NCI-H524 (cell line): ENCODE measurements at places on chromosomes 2 and 18.
A peak's percentile ranks its signal among the peaks of the same experiment; 100 is the strongest.

DNA sequence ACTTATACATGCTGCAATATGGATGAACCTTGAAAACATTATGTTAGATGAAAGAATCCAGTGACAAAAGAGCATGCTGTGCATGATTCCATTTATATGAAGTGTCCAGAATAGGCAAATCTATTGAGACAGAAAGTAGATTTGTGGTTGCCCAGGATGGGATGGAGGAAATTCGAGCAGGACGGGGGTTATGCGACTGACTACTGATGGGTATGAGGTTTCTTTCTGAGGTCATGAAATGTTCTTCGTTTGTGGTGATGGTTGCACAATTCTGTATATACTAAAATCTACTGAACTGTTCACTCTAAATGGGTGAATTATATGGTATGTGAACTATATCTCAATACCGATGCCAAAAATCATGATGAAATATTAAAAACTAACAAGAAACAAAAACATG lies 18.9 kb upstream of the MTERF4 start:
- DNase-seq, result no peak

- no peak for DNase-seq
These were observed 2.8 kb downstream of the ABCB6 start for GRCh38 chr2:219215871-219216534.

GRCh38 chr2:228731517-228731916 lies 539.6 kb downstream of the PID1 start:
- no peak for DNase-seq

DNA sequence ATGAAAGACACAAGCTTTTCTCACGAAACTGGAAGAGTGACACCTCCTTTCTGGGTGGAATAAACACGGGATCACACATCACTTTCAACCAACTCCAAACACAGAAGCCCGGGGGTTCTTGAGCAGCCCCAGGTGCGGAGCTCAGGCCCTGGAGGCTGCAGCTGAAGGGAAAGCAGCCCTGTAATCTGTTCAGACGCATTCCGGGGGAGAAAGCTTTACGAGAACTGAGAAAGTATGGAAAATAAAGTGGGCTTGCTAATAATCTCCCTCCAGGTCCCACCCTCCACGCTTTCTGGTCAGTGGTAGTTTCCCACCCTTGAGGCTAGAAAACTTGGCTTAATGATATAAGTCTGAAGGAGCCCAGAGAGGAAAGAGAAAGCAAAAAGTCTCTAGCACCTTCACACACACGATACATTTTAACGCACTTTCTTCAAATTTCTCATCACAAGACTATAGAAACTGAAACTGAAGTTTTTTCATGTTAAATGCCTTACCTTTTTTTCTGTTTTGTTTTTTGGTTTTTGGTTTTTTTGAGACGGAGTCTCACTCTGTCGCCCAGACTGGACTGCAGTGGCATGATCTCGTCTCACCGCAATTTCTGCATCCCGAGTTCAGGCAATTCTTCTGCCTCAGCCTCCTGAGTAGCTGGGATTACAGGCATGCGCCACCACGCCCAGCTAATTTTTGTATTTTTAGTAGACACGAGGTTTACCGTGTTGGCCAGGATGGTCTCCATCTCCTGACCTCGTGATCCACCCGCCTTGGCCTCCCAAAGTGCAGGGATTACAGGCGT lies 141.3 kb downstream of the AFF3 start:
- no peak for DNase-seq

- DNase-seq, result no peak
These were observed 136.1 kb downstream of the NEDD4L start for GRCh38 chr18:58180172-58180571.

DNA sequence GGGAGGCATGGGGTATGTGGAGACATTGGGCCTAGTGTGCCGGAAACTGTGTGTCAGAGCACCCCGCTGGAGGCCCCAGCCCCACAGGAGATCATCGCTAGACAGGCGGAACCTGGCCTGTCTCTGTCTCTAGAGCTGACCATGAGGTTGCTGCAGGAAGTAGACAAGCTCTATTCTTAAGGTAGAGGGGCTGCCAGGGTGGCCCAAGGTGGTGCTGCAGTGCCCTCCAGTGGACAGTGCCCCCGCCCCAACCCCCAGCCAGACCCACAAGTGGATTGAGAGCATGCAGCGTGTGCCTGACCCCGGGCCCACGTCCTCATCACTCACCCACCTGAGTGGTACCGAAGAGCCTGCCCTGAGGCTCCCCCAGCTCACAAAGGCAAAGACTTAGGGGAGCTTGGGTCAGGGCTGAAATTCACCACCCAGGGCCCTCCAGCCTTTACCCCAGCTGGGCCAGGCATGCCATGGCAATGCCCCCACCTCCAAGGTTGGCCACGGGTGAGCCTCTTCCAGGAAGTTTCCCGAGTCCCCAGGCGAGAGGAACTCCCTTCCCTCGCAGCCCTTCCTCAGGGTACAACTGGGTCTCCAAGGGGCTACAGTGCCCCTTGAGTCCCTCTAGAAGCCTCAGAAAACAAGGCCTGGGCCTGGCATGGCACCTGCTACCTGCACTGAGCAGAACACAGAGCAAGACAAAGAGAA lies 155.0 kb downstream of the TTC32 start:
- DNase-seq, result peak; percentile 29

GRCh38 chr2:129459200-129459876 lies 520.1 kb upstream of the RAB6C start:
- DNase-seq, result no peak

GRCh38 chr2:160407393-160408172 lies 86.0 kb downstream of the RBMS1 start:
- peak; percentile 1 for DNase-seq

DNA sequence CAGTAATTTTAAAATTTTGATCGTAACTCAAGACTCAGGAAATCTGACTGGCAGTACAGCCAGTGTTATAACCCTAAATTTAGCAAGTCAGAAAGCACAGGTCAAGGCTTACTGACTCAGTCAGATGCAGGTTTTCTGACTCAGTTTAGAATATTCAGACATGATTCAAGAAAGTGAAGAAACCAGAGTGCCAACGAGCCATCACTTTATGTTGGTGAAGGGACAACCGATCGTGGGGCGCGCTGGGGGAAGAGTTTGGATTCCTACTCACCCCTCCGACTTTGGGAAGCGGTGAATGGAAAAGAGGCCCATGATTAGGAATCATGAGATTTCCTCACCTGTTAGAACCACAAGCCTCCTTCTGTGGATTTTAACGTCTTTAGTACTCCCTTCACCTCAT lies 998 bp downstream of the RNF149 start:
- no peak for DNase-seq

GRCh38 chr2:189128970-189129369 lies 50.6 kb downstream of the COL5A2 start:
- DNase-seq, result no peak

DNA sequence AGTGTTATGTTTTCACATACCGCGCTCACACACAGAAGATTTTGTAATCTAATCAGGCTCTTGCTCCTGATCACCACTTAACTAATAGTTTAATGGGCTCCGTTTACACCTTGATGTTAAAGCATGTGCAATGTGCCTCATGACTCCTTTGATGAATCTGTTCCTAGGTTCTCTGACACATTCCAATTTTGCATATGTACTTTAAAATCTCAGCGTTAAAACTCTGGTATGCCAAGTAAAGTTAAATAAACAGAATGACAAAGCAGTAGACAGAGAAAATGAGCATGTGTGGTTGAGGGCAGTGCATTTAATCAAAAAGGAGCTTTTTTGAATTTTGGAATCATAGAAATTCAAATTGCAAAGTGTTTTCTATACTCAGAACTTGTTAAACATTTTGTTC lies 96.4 kb downstream of the TCF4 start:
- peak; percentile 72 for DNase-seq

DNA sequence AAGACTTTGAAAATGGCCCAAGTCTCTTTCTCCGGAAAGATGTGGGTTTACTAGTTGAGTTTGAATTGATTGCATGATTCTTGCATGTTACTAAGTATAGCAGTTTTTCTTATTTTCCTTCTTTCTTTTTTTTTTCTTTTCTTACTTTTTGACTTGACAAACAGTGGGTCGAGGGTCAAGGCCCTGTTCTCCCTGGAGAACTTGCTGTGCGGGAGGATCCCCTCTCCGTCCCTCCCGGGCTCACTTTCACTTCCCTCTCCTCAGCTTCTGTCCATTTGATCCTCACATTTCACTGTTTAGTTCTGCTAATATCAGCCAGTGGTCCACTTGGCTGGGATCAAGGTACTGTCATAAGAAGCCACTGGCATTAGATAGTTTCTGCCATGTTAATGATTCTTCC lies 767.4 kb downstream of the TDRD15 start:
- no peak for DNase-seq

- no peak for DNase-seq
These were observed 73.2 kb downstream of the ZNF532 start for GRCh38 chr18:58937887-58938267.

DNA sequence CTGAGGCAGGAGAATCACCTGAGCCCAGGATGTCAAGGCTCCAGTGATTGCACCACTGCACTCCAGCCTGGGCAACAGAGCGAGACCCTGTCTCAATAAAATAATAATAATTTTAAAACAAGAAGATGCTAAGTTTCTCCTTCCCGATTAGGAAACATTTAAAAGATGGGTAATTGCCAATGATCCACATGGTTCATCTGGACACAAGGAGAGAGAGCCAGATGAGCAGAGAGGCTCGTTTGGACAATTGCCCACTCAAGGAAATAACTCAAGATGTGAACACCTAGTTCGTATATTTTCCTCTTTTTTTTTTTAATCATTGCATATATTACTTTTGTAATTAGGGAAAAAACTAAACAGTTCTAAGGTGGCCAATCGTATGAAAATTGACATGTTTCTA lies 3.6 kb upstream of the ACTG2 start:
- DNase-seq, result no peak

- no peak for DNase-seq
These were observed 40.8 kb downstream of the KCMF1 start for GRCh38 chr2:85011747-85012146.

DNA sequence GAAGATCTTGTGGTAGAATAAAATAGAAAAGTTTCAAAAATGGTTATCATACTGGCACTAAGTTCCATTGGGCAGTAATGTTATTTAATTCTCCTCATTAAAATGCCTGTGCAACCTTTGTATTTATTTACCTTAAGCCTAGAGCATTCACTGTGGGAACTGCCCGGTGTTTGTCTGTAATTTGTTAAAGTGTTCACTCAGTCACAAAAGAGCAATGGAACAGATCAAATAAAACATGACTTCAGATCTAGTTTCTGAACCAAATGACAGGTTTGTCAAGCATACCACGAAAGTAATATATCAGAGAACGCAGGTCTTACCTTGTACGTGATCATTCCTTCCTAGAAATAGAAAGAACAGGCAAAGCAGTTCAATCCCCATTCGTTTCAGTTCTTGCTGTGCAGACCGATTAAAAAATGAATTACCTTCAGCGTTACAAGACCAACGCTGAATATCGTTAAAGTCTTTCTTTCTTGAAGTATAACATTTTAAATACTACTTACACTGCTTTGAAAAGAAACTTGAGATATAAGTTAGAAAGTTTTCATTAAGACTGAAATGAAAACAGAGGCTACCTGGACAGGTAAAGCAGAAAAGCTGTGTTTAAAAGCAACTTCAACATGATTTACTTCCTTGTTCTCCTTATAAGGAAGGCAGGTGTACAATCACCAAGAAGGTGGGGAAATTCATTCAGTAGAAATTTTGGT lies at the start of gene ITGB6:
TSS of gene ITGB6 (minus strand) at position 590 of the 707 bp plus-strand sequence. CDS start at position 381, 209 bp downstream.
- no peak for DNase-seq

DNA sequence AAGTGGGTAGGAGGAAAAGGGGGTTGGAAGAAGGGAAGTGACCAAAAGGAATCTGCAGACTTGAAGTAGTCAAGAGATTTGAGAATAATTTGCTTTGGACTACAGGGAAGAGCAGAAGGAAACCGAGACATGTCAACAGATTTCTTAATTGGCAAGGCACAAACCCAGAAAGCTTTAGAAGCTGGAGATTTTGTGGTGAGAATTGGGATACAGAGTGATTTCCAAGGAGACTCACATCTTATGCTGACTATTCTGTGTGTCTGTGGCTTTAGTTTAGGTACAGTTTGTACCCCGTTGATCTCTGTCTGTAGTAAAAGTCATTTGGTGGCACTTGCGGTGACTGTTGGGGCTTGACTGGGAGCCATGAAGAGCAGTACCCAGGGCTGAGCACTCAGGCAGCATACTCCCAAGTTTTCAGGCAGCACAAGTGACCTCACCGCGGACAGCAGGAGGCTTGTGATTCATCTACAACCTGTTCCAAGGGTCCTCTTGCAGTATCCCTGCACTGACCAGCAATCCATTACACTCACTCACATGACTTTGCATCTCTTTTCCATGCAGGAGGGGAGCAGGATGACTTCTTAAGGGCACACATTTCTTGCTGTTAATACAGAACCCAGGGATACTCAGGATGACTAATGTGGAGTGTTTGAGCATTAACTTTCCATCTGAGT lies 97.1 kb upstream of the TNP1 start:
- DNase-seq, result no peak

DNA sequence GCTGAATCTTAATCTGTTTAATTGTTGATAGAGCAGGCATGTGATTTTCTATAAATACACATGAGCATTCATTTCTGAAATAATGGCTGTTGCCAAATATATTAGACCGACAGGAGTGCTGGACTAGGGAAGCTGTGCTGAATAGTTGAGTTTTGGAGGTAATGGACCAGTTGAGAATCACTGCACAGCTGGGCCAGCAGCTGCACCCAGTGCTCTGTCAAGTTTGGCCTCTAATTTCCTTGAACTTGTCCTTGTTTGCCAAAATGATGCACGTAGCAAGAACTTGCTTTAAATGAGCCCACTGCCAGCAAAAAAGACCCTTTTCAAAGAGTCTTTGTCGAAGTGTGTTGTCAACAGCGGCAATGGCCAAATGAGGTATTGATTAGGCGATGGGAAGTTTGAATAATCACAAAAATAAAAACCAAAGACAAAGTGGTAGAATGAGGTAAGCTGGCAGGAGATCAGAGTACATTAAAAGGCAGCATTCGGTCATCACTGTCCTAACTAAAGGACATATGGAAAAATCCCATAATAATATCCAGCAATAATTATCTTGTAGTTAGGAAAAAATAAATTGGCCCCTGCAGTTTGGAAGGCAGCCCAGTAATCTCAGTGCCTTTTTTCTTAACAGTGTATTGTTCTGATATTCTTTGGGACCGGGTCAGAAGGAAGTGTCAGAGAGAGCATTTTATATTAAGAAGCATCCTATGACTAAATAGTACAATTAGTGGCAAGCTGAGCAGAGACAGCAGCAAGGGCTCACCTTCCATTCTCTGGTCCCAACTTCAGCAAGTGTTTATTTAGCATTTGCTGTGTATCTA lies 126.2 kb downstream of the RAPGEF4 start:
- no peak for DNase-seq

DNA sequence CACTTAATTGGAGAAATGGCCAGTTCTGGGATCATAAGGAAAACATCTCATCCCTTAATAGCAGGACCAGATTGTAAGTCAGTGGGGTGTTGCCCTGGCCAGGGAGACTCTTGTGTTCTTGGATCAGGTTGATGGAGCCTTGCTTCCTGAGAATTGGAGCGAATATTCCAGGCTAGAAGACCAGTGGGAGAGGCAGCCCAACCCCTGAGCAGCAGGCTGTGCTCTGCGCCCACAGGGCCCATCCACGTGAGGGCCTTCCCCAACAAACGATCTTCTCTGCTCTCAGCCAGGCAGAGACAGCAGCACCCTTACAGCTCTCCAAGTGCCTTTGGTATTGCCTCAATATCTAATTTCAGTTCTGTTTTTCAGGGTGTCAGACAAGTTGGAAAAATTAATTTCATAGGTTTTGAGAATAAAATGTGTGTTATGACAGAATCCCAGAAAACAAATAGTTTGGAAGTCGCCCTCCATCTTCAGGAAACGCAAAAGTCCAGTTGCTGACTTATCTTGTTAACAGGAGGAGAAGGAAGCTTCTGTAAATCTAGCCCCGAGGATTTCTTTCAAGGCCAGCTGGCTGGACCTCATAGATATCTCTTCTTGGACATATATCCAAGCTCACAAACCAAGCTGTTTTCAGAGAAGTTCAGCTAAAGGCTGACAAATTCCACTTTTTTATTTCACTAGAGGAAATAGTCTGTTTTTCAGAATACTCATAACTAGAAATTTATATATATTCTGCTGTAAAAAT lies 105.5 kb downstream of the COPS8 start:
- DNase-seq, result no peak
